Hepatocyte (in vitro differentiated cells): ENCODE measurements at places on chromosomes 16 and 17.
A peak's percentile ranks its signal among the peaks of the same experiment; 100 is the strongest.

DNA sequence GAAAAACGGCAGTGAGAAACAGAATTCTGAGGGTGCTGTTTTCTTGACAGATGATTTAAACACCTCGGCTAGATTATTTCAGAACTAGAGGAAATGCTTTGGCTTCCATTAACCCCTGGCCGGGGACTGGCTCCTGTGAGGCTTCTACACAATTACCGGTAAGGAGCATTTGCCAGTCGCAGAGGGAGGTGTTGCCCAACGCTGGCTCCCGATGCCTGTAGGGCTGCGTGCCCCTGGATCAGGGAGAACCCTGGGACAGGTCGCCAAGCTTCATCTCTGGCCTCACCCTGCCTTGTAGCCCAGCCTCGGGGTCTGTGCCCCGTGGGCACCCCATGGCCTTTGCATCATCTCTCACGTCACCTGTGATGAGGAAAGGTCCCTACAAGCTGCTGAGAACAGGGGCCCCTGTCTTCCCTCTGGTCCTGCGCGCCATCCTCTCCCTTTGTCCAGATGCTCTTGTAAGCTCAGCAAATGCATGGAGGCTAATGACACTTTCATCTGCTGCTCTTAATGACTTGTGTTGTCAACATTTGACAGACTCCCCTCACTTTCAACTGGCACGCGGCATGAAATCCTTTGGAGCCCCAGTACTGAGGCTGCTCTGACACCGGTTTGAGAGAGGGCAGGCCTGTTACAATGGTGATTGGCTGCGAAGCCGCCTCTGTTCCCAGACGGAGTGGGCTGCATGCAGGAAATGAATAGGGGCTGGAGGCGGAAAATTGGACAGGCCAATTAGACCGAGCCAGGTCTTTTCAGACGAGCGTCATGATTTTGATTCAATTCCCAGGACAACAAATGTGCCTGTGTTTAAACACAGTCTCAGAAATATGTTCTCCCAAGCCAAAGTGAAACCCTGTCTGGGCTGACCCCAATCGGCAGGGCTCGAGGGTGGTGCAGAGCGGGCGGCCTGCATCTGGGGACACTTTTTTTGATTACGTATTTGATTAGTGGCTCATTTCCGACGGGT is 85.5 kb upstream of the DOC2B start:
- DNase-seq = no peak

- DNase-seq = no peak
These were observed 64.5 kb upstream of the MED9 start for GRCh38 chr17:17412326-17412725.

DNA sequence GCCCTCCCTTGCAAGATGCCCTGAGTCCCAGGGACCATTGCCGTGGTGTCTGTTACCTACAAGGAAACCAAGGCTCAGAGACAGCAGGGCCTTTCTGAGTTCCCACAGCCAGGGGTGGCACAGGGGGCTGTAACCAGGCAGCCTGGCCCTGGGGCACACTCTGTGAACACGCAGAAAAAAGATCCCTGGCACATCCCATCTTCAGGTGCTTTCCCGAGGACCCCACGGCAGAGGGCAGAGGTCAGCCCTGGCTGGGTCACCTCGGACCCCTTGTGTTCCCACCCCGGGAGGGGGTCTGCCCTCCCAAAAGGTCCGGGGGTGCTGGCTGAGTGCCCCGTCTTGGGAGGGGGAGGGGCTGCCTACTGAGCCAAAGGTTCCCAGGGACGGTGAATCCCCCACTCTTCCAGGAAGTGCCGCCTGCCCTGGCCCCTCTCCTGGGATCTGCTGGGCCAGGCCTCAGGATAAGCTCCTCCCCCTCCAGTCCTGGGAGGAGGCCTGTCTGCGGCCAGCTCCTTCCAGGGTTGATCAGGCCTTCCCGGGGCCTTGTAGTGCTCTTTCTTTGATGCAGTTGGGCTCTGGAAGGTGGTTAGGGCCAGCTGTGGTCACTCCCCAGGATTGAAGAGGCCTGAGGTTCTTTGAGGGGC is 8.1 kb downstream of the GLIS2 start:
- DNase-seq = peak; percentile 89

DNA sequence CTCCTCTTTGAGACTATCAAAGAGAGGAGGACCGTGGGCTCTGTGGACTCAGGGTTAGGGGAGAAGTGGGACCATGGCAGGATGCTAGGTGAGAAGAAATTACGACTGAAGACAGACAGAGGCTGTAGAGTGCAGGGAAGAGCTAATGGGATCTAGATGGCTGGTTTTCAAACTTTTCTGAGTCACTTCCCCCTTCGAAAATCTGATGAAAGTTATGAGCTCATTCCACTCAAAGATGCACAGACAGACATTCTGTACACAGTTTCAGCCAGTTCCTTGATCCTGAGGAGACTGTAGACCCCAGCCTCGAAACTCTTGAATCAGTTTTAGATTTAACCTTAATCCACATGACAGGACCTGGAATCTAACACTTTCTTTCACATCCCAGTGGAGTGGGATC is 40.7 kb downstream of the RGS9 start:
- DNase-seq = no peak

DNA sequence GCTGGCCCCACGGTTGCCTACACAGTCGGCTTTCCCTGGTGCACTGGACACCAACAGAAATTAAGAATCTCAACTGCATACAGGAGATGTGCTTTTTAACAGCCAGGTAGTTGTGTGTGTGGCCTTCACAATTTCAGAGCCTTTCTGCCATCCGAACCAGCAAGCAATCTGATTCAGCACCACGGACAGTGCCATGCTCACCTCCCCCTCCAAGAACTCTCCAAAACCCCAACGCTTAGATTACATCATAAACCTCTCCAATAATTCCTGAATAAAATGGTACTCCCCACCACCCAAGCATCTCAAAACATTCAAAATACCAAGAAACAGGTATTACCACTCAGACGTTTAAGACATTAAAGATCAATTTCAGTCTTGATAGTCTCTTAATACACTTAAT is 31.8 kb downstream of the USP7 start:
- DNase-seq = peak; percentile 72

DNA sequence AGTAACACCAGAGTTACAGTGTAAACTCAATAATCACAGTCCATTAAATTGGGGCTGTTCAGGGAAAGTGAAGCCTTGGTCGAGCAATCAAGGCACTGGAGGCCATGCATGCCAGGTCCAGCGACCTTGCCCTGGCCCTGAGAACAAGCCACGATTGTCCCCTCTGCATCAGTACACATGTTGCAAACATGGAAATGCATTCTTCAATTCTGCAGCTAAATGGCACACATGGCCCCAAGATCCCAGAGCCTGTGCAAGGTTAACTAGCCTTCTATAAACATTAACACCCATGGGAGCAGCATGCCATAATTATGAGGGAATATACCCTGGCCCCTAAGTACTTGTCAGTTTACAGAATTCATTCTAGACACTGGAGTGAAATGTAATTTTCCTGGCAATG is 204.7 kb downstream of the HS3ST3B1 start:
- no peak for DNase-seq

- DNase-seq = no peak
These were observed 532 bp downstream of the ARRB2 start for GRCh38 chr17:4710693-4711634.

DNA sequence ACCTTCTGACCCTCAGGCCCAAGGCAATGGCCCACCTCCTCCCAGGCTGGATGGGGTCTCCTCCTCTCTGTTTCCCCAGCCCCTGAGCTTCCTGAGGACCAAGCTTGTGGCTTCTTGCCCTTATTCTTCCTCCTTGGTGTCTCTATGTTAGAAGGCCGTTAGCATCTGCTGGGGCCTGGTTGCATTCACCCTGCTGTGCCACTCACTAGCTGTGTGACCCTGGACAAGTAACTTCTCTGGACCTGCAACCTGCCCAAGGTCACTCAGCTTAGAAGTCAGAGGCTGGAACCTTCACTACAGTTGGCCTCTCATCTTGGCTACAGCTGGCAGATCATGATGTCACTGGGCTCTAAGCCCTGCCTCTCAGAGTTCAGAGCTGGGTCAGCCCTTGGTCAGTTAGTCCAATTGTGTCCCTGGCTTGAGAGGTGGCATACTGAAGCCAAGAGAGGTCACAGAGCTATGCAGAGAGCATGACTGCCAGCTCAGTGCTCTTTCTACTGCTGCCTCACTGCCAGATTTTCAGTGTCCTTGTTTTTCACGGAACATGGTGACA is 3.0 kb downstream of the MT2A start:
- no peak for DNase-seq

DNA sequence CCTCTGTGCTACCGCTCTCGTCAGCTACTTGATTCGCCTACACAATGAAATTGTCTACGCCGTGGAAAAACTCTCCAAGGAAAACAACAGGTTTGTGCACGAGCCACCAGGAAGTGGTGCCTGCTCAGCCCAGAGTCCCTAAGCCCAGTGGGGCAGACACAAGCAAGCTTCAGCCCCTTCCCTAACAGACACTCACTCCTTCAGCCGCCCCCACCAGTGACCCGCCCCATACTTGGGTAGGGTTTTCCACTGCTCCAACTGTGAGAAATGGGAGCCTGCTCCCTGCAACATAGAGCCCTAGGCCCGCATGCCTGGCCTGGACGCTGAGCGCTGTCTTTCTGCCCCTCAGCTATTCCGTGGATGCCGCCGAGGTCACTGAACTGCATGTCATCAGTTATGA is 28.6 kb upstream of the ENDOV start:
- no peak for DNase-seq

GRCh38 chr16:651844-652243 is 2.7 kb downstream of the WDR90 start:
- no peak for DNase-seq

GRCh38 chr17:17533901-17534441 is 37.8 kb upstream of the RASD1 start:
- DNase-seq = peak; percentile 60

DNA sequence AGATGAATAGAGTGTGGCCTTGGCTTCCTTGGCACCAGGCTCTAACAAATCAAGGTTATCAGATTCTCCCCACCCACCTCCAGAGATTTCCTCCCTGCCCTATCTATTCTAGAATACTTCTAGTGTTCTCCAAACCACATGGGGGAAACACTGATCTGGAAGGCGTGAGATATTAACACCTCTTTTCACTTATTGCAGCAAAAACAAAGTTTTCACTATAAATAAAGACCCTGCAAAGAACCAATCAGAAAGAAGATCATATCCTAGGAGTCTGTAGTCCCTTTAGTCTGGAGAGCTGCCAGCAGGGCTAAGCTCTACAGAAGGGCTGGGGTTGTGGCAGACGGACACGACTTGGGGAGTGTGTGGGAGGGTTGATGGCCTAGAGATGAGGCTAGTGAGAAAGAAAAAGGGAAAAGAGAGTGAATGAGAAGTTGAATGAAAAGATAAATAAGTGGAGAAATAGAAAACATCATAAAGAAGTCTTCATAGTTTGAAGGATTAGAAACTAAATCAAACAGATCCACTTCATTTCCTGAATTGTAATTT is 8.6 kb upstream of the SKAP1 start:
- no peak for DNase-seq

GRCh38 chr16:70664325-70665112 is 18.2 kb downstream of the IL34 start:
- DNase-seq = peak; percentile 4

- no peak for DNase-seq
These were observed 18.3 kb upstream of the SUPT4H1 start for GRCh38 chr17:58370309-58370708.

DNA sequence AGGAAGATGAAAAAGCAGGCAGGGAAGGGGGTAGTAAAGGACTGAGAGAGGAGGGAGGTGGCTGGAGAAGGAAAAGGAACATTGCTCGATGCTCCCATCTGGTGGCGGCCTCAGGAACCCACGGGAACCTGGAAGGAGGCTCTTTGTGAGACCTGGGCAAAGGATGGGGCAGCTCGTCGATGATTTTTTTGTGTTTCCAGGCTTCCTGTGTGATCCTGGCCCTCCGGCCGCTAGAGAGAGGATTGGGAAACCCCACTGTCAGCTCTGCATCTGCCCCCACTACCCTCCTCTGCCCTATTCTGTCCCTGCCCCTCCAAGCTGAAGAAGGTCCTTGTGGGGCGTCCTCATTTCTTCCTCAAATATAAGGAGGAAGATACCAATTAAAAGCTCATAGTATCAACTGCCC is 6.6 kb downstream of the WFIKKN2 start:
- DNase-seq = peak; percentile 84

DNA sequence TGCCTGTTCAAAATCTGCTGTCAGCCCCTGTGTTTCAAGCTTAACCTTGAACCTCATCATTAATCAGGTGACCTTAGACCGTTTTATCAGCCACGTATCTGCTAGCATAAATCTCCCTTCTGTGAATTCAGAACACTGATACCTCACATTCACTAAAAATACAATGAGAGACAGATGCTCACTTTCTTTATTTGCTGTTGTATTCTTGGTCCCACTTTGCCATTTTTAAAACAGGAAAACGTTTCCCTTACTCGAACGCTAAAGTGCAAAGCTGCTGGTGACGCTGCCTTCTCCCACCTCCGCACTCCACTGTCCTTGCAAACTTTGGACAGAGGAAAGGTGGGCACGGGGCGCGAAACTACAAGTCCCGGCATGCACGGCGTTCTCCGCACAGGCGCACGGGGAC is 220 bp upstream of the ARHGAP44 start:
- DNase-seq = no peak

GRCh38 chr16:72961863-72962262 is 86.1 kb downstream of the ZFHX3 start:
- no peak for DNase-seq

DNA sequence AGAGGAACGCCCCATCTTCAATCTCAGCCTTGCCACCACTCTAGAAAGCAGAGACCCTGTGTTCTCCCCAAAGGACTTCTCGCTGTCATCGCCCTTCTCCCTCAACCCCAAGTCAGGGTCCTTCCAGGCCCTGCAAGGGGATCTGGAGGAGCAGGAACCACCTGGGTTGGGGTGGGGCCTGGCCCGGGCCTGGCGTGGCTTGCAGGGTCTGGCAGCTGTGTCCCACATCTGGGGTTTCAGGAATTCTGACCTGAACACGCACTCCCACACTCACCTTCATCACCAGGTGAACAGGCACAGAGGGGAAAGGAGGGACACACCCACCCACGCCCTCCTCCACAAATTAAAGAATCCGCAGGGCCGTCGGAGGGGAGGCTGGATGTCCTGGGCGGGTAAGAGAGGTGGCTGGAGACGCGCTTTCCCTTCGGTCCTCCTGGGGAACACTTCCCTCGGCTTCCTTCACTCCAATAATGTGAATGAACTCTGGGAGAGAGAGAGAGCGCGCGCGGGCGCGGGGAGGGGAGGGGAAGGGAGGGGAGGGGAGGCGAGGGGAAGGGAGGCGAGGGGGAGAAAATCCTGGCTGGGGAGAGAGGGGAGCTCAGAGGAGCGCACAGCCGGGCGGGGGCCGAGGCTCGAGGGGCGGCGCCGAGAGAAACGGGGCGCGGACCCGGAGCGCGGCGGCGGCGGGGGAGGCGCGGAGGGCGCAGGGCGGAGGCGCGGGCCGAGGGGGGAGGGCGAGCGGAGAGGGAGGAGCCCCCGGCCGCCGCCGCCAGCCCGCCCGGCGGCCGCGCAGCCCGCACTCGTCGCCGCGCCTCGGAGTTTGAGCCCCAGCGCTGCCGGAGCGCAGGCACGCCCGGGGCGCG is at the start of gene CACNG4:
TSS of gene CACNG4 (plus strand) at position 799 of the 863 bp plus-strand sequence. CDS start 205 bp downstream, outside the sequence.
- DNase-seq = peak; percentile 54
